ENCODE measurements at places on chromosomes 6 and 20.
A peak's percentile ranks its signal among the peaks of the same experiment; 100 is the strongest.

DNA sequence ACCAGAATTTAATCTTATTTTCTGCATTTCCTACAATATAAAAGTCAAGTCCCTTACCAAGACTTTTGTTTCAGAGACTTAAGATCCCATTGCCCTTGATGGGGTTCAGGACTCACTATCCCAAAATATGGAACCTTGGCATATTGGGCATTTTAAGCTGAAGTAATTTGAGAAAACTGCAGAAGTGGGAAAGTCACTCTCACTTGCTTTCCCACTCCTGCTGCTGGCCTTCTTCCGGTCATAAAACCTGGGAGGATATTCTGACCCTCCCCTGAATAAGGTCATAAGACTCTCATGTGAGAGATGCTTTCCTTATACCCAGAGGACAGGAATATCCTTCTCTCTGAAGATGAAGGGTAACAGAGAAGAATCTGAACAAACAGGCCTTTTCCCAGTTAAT is 92.8 kb upstream of the IFNGR1 start:
- DNase-seq: no peak

- DNase-seq: no peak
These were observed 70.6 kb upstream of the ZMYND8 start for GRCh38 chr20:47427067-47427466.

DNA sequence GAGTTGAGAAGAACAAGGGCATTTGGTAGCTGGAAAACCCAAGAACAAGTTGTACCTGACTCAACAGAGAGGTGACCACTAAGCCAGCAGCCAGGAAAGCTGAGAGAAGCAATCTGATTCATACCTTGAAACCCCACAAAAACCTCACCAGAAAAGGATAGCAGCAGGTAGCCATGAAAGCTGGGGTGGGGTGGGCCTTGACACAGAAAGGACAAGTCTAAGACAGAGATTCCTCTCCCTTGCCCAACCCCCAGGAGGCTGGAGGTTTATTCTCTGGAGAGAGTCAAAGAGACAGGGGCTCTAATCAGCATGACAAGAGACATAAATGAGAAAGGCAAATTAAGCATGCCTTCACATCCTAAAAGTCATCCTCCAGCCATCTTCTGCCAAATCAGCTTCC is 151.7 kb upstream of the DST start:
- DNase-seq: no peak

- no peak for DNase-seq
These were observed at the start of gene TCF21 for GRCh38 chr6:133888929-133889556. Gene TCF21 (plus strand): TSS chr6:133889113. CDS start chr6:133889398, 285 bp downstream.

DNA sequence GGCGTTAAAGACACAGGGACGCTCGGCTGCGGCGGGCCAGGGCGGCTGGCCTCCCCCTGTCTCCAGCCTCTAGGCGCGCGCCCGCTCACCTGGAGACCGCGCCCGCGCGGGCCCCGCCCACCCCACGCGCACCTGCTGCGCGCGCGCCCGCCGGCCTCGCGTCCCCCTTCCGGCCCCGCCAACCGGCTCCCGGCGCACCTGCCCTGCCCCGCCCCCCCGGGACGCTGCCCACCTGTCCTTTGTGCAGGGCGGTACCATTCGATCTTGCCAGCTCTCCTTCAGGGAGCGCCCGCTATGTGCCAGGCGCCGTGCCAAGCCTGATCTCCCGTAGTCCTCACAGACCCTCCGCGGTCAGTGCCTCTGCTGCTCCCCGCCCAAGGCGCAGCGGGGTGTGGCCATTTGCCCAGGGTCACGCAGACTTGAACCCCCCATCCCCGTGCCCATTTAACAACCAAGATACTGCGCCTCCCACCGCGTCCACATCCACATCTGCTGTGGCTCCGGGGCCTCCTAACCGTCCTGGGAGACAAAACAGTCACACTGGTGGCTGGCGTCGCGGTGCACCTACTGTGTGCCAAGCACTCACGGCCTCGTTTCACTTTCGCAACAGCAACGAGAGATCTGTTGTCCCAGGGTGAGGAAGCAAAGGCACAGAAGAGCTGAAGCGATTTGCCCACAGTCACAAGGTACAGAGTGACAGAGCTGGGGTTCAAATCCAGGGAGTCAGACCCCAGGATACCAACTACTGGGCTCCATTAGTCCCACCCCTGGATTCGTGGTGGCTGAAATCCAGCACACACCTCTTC is 48.1 kb downstream of the NOL4L start:
- no peak for DNase-seq

- no peak for DNase-seq
These were observed 55.0 kb upstream of the FOXC1 start for GRCh38 chr6:1554476-1555310.

GRCh38 chr6:131574133-131574532 is 1.1 kb downstream of the ARG1 start:
- DNase-seq: no peak

DNA sequence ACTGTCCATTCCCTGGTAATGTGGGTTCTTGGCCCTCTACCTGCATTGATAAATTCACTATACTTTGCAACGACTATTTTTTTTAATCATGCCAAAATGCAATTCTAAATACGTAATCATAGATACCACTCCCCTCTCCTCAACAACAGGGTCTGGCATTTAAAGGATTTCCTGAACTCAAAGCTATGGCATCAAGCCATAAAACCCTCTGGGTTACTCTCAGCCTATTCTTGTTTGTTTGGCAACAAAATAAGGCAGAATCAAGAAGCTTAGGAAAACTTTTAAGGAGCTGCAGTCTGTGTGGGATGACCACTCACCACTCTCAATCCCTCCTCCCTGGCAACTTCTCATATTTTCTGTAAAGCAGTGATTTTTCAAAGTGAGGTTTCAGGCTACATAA is 669.9 kb upstream of the ID4 start:
- DNase-seq: no peak

GRCh38 chr6:154367839-154368695 is 11.5 kb upstream of the IPCEF1 start:
- DNase-seq: peak; percentile 98

GRCh38 chr6:161360520-161360919 is 86.7 kb upstream of the AGPAT4 start:
- no peak for DNase-seq
